Posterior cingulate gyrus (tissue), 11 donors: ENCODE measurements at places on chromosomes 2 and 18.

DNA sequence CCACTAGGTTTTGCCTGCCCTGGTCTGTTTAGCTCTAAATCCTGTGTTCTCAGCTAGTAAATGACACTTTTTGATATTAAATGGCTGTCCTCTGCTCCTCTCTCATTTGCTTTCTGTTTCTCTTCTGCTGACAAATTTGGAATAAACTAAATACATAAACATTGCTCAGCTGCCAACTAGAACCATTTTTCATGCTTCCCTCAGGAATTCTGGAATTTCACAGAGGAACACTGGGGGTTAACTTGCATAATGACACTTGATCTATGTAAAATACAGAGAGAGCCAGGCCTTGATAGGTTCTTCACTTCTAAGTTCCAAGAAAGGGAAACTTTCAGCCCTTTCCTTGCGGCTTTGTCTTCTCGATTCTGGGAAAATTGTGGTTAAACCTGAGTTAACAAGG is 450.6 kb upstream of the ST6GAL2 start:
- DNase-seq, result no peak

DNA sequence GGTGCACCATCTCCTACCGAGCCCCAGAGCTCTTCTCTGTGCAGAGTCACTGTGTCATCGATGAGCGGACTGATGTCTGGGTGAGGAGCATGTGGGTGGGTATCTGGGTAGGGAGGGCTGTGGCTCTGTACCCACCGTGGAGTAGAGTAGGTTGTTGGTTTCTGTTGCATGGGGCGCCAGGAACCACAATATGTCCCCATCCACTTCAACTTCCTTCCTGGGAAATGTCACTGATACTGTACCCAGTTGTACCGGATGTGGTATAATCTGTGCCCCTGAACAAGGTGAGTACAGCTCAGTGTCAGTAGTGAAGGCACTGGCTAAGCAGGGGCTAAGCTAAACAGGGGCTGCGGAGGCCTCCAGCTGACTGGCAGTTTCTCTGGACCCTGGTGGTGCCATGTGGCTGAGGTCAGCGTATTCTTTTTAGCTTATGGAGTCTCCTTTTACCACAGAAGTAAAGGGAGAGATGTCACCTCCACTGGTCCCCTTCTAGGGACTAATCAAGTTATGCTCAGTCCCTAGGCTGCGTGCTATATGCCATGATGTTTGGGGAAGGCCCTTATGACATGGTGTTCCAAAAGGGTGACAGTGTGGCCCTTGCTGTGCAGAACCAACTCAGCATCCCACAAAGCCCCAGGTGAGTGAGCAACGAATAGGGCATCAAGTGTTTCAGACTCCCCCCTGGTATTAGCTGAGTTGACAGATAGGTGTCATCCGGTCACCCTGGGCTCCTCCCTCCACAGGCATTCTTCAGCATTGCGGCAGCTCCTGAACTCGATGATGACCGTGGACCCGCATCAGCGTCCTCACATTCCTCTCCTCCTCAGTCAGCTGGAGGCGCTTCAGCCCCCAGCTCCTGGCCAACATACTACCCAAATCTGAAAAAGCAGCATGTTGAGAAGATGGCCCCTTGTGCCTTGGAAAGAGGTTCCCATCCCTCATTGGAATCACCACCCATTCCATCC is 2.7 kb downstream of the STK16 start:
- DNase-seq, result no peak

- no peak for DNase-seq
Observed at GRCh38 chr2:39780825-39781600, 2.0 kb upstream of the THUMPD2 start.

DNA sequence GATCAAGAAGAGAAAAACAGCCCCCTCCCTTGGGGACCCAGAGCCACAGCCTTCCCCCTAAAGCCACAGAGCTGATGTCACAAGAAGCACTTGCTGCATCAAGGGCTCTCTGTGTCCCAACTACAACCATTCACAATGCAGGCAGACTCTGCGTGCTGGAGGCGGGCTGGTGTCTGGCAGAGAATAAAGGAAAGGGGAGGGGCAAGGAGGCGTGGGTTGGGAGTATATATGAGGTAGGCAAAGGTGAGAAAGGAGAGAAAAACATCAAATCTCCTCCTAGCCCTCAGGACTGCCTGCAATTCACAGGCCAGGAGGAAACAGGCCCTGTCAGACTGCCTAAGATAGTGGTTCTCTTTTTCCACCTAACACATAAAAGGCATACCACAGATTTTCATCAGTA is 48.8 kb upstream of the IHH start:
- DNase-seq, result no peak

GRCh38 chr2:235505181-235505741 is 11.4 kb downstream of the AGAP1 start:
- no peak for DNase-seq
